Natural killer cell (primary cell): ENCODE measurements at places on chromosomes 11 and 22. TPM values are rescaled to one million over a fixed set of nuclear protein-coding genes. Genes with fewer than 3 reads are reported as not detected.
A peak's percentile ranks its signal among the peaks of the same experiment; 100 is the strongest.

DNA sequence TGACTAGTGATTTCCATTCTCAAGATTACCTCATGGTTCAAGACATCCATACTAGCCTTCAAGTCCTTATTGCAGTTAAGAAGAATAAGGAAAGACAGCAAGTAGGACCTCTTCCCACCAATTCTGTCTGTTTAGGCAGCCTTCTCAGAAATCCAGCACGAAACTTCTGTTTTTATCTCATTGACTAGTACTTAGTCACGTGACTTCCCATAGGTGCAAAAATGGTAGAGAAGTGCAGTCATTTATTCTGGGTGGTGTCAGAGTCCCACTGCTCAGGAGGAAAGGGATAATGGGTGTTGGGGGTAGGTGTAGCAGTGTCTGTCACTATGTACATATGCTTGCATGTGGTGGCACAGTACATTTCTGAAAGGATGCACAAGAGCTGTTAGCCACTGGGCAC lies 57.7 kb upstream of the SORL1-AS1 start:
- no peaks in the 10 kb centered on the region for H3K27me3 ChIP-seq
- peaks cover 50% of the 10 kb centered on the region for H3K36me3 ChIP-seq
- no peak for DNase-seq
- no peak overlapping the region for H3K4me3 ChIP-seq
- peaks cover 40% of the 10 kb centered on the region for H3K4me1 ChIP-seq

GRCh38 chr22:37473437-37473946 lies 12.7 kb downstream of the MFNG start:
- H3K36me3 ChIP-seq, result peaks cover 68% of the 10 kb centered on the region
- no peaks in the 10 kb centered on the region for H3K4me1 ChIP-seq
- DNase-seq, result no peak
- no peak overlapping the region for H3K27ac ChIP-seq

The MRGPRE gene
- total RNA-seq, result not detected

DNA sequence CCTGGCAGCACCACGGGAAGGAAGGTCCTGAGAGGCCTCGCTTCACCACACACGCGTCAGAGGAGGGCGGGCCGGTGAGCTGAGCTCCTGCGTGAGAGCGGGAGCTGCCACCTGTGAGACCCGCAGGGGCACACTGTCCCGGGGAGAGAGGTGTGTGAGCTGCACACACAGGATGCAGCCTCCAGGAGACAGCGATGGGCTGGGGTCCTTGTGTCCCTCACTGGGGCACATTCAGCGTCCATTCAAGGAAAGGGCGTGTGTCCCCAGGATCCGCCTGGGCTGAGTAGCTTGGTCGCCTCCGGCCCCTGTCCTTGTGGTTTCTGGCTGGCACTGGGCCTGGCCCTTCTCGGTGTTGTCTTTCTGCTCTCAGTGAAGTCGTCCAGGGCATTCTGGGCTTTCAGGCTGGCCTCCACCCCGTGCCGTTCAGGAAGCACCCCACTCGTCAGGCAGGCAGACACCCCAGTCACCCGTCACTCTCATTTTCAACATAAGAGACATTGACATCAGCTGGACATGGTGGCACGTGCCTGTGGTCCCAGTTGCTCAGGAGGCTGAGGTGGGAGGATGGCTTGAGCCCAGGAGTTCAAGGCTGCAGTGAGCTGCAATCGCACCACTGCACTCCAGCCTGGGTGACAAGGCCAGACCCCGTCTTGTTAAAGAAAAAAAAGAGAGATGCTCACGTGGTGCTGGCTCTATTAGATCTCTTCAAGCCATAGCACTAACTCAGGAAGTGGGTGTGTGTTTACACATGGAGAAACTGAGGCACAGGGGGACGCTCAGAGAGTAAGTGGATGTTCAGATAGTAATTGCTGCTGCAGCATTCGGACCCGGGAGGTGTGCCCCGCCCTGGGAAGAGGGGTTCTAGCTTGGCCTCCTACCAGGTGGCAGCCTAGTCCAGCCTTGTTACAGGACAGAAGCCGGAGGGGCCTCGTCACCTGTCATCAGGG lies 1081.6 kb downstream of the BRD1 start:
- H3K36me3 ChIP-seq, result no peaks in the 10 kb centered on the region
- H3K27ac ChIP-seq, result no peak overlapping the region

- DNase-seq, result no peak
- H3K27ac ChIP-seq, result no peak overlapping the region
- H3K36me3 ChIP-seq, result no peaks in the 10 kb centered on the region
- H3K27me3 ChIP-seq, result no peaks in the 10 kb centered on the region
Measured at GRCh38 chr11:78031629-78032028, 8.6 kb upstream of the KCTD14 start.

- H3K36me3 ChIP-seq, result no peaks in the 10 kb centered on the region
- no peak overlapping the region for H3K4me3 ChIP-seq
- peak overlapping the region; percentile 40 for H3K27ac ChIP-seq
- DNase-seq, result no peak
Measured at GRCh38 chr11:47863898-47864430, 15.8 kb upstream of the NUP160 start.

DNA sequence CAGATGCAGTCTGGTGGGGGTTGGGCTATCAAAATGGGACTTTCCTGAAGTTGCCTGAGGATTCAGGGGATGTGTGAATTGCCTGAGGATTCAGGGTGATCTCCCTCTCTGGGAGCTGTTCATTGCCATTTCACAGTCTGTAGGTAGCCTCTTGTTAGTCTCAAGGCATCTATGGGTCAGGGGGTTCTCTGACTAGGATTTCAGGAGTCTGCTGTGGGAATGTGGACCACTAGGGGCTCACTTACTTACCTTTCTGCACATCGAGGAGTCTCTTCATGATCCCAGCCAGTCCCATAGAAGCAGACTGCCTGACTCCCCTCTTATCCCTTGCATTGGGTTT lies 54.0 kb downstream of the KCNQ1OT1 start:
- DNase-seq, result no peak
- no peak overlapping the region for H3K4me3 ChIP-seq
- no peaks in the 10 kb centered on the region for H3K27me3 ChIP-seq
- no peaks in the 10 kb centered on the region for H3K36me3 ChIP-seq
- no peaks in the 10 kb centered on the region for H3K4me1 ChIP-seq

- H3K27ac ChIP-seq, result no peak overlapping the region
- no peaks in the 10 kb centered on the region for H3K36me3 ChIP-seq
- H3K4me3 ChIP-seq, result no peak overlapping the region
- DNase-seq, result no peak
Measured at GRCh38 chr22:23401111-23401909, 178.8 kb downstream of the IGLL1 start.

- no peak overlapping the region for H3K4me3 ChIP-seq
- DNase-seq, result no peak
- no peaks in the 10 kb centered on the region for H3K27me3 ChIP-seq
- H3K4me1 ChIP-seq, result peaks cover 28% of the 10 kb centered on the region
- no peaks in the 10 kb centered on the region for H3K36me3 ChIP-seq
- no peak overlapping the region for H3K27ac ChIP-seq
Measured at GRCh38 chr22:39290724-39291161, 28.7 kb downstream of the RPL3 start.

DNA sequence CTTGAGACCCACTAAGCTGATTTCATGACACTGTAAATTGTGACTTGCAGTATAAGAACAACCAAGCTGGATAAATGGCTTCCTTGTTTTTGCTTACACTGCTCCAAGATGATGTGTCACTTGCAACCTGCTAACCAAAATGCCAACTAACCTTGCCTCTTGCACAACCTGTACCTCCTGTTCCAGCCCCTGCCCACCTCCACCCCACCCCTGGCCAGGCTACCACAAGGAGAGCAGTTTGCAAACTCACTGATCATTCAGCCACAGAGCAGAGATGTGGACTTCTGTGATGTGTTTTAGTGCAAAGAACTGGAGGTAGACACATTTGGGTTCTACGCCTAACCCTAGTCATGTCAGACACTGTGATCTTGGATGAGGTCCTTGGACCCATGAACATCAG lies 4.3 kb upstream of the APOL6 start:
- H3K36me3 ChIP-seq, result no peaks in the 10 kb centered on the region
- no peaks in the 10 kb centered on the region for H3K27me3 ChIP-seq
- H3K27ac ChIP-seq, result no peak overlapping the region
- no peak overlapping the region for H3K4me3 ChIP-seq
- peaks cover 17% of the 10 kb centered on the region for H3K4me1 ChIP-seq

- H3K36me3 ChIP-seq, result no peaks in the 10 kb centered on the region
- no peak within 1 kb of the TSS for H3K4me3 ChIP-seq
- no peak within 1 kb of the TSS for H3K27ac ChIP-seq
- H3K27me3 ChIP-seq, result peaks cover 11% of the 10 kb centered on the region
- H3K4me1 ChIP-seq, result peaks cover 37% of the 10 kb centered on the region
Measured at GRCh38 chr11:66291706-66292542, at the start of gene TMEM151A. TSS of gene TMEM151A (plus strand) at chr11:66291894. CDS start at chr11:66292014, 120 bp downstream.

DNA sequence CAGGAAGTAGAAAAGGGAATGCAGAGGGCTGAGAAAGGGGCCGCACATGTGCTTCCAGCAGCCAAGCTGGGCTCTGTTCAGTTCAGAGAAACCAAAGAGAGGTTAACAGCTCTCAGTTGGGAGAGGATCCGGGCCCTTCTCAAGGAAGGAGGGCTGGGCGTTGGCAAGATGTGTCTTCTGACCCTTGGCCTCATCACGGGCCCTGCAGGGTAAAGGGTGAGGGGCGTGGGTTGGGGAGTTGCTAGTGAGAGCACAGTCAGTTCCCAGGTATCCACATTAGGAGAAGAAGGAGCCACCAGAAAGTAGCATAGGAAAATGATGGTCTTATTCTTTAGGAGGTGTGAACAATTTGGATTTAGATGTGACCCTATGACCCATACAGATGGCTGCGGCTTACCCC lies 73.0 kb downstream of the OSBP2 start:
- no peak for DNase-seq
- no peaks in the 10 kb centered on the region for H3K36me3 ChIP-seq
- no peak overlapping the region for H3K27ac ChIP-seq
- no peak overlapping the region for H3K4me3 ChIP-seq

- H3K36me3 ChIP-seq, result no peaks in the 10 kb centered on the region
- H3K4me3 ChIP-seq, result no peak overlapping the region
- DNase-seq, result no peak
- H3K4me1 ChIP-seq, result no peaks in the 10 kb centered on the region
- no peak overlapping the region for H3K27ac ChIP-seq
Measured at GRCh38 chr22:26892166-26893041, 235.0 kb downstream of the MIAT start.

DNA sequence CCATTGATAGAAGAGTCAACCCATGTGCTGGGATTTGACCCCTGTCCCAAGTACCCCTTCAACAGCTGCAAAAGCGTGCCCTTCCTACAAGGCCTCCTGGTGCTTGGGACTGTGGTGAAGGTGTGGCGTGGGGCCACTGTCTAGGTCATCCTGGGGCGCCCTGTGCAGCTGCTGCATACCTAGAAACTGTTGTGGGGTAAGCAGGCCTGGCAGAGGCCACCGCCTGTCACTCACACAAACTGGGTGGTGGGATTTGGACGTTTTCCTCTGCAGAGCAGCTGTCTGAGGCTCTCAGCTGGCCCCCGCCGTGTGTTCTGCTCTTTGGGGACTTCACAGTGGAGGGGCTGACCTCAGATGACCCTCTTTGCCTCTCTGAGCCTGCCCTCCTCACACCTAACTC lies 69.7 kb downstream of the SCN3B start:
- H3K27ac ChIP-seq, result no peak overlapping the region
- H3K4me3 ChIP-seq, result no peak overlapping the region
- H3K4me1 ChIP-seq, result peaks cover 7% of the 10 kb centered on the region

The XKR3 gene
- total RNA-seq, result not detected

- no peaks in the 10 kb centered on the region for H3K27me3 ChIP-seq
- H3K27ac ChIP-seq, result peak overlapping the region; percentile 51
- H3K36me3 ChIP-seq, result no peaks in the 10 kb centered on the region
- peaks cover 11% of the 10 kb centered on the region for H3K4me1 ChIP-seq
- peak overlapping the region; percentile 74 for H3K4me3 ChIP-seq
Measured at GRCh38 chr11:32893343-32894148, 935 bp downstream of the QSER1 start.

The FOXRED1 gene
- 31.1 TPM for total RNA-seq

GRCh38 chr11:46336563-46337180 lies 10.6 kb upstream of the DGKZ start:
- no peak overlapping the region for H3K4me3 ChIP-seq
- H3K4me1 ChIP-seq, result peaks cover 46% of the 10 kb centered on the region
- no peak overlapping the region for H3K27ac ChIP-seq
- peaks cover 17% of the 10 kb centered on the region for H3K27me3 ChIP-seq
- no peak for DNase-seq

DNA sequence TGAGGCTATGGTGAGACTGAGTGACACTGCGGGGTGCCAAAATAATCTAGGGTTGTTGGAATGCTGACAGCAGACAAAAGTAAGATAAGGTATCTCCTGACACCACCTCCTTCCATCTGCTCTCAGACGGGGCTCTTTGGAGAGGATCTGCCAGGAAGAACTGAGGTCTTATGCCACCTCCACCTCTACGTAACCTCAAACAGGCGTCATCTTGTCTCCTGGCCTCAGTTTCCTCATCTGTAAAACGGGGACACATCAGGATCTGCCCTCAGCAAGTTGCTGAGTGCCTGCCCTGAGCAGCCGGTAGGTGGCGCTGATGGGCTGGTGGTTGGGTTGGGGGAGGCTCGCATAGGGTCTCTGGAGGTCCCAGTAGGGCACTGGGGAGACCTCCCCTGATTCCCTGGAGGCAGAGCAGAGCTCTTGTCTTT lies 1.7 kb upstream of the MYEOV start:
- no peaks in the 10 kb centered on the region for H3K36me3 ChIP-seq
- no peaks in the 10 kb centered on the region for H3K27me3 ChIP-seq
- DNase-seq, result peak; percentile 56
- peaks cover 44% of the 10 kb centered on the region for H3K4me1 ChIP-seq
- no peak overlapping the region for H3K4me3 ChIP-seq

DNA sequence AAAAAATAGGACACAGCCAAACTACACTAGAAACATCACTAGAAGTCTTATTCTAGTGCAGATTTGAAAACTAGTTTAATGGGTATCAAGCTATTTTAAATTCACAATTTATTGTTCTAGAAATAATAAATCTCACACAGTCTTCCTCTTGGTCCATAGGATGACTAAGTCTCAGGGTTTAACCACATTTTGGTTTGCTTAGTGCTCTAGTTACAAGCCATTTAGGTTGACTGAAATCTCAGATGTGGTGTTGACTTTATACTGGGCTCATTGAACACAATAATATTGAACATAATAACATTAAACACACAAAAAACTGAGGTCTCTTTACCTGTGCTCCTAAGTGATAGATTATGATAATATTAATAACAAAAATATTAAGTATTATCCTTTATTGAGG lies 760.3 kb upstream of the CCDC179 start:
- no peaks in the 10 kb centered on the region for H3K4me1 ChIP-seq
- H3K27me3 ChIP-seq, result no peaks in the 10 kb centered on the region
- no peak for DNase-seq
- H3K27ac ChIP-seq, result no peak overlapping the region

The SLC5A12 gene
- total RNA-seq, result not detected

DNA sequence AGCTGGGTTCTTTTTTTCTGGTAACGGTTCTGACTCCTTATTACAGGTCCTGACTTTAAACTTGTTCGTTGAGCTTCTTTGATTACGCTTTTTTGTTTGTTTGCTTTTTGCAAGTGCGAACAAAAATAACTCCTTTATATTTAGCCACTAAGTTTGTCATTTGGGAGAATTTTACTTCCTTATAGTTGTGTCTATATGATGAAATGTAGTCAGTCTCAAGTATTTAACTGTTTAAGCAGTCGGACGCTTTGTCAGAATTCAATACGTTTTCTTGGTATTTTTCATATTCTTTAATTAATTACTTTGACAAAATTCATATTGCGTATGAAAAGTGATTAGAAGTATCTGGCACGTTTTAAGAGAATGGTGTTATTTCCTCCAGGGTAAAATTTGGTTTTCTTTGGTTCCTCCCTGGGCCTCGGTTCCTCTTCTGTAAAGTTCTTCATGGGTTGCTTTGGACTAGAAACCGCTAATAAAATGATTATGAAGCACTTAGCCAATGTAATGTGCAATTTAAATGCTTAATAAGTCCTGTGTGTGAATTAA lies 1.3 kb downstream of the CBL start:
- peak overlapping the region; percentile 100 for H3K4me3 ChIP-seq
- no peaks in the 10 kb centered on the region for H3K27me3 ChIP-seq
- peak overlapping the region; percentile 56 for H3K27ac ChIP-seq
